H1 (cell line): ENCODE measurements at places on chromosomes 5 and 9.

- no peak for DNase-seq
Observed at GRCh38 chr5:96855031-96855872, 21.0 kb upstream of the ERAP2 start.

GRCh38 chr5:110201791-110202190, 512.1 kb downstream of the MAN2A1 start:
- no peak for DNase-seq

- DNase-seq, result no peak
Observed at GRCh38 chr9:81850724-81851123, 77.5 kb upstream of the SPATA31D4 start.

- no peak for DNase-seq
Observed at GRCh38 chr9:69218166-69218565, 44.1 kb downstream of the TJP2 start.

DNA sequence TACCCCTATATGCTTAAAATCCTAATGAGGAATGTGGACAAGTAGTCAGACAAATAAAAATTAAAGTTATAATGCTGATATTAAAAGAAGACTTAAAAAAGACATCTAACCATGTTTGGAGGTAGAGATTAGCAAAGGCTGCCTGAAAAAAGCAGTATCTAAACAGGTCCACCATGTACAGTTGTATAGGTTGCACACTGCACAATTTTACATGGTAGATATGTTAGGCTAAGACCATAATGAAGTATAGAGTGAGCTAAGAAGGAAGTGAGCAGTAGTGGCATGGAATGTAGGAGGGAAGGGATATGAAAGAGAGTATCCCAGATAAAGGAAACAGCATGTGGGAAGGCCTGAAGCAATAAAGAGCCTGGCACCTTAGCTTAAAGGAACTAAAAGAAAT, 51.1 kb downstream of the MAMDC2 start:
- no peak for DNase-seq

DNA sequence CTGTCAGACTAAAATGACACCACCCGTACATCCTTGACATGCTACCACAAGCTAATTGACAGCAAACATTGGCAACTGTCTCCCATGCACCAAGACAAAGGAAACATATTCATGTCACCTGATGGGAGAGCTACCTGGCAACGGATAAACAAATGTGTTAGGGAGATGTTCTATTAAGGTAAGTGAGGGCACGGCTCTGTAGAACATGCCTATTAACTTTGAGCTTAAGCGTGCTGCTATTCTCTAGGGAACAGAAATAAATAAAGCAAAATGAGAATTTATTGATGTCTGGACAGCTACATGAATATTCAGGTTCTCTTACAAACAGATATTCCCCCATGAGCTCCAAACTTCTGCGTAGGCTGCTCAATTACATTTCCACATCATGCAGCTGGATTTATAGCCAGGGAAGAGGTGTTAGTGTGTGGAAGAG, 361.4 kb upstream of the RFX3 start:
- DNase-seq, result no peak

DNA sequence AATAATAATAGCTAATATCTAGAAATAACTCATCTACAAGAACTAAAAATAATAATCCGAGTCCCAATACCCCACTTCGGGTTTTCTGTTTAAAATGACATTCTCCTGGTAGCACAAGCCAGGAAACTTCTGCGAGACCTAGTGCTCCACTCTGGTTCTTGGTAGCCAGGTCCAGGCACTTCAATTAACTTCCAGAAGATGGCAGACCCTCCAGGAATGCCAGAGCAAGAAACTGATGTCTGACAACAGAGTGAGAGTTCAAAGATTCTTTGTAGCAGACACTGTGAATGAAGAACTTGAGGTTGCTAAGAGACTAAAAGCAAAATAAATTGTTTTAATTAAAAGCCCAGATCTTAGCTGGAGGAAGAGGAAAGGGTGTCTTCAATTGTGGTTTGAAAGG, 1963.3 kb upstream of the CDH9 start:
- DNase-seq, result no peak

- no peak for DNase-seq
Observed at GRCh38 chr5:104914536-104915070, 1352.0 kb upstream of the NUDT12 start.
